Hippocampal formation (tissue), 2 donors: ENCODE measurements at places on chromosomes 7 and 10.

GRCh38 chr10:131211146-131211545 is 100.4 kb downstream of the TCERG1L start:
- DNase-seq: no peak

GRCh38 chr10:23496727-23497126 is 57.9 kb downstream of the OTUD1 start:
- DNase-seq: no peak

- no peak for DNase-seq
Measured at GRCh38 chr10:12164085-12164484, 31.6 kb downstream of the NUDT5 start.

- DNase-seq: no peak
Measured at GRCh38 chr7:78702770-78703169, 750.7 kb downstream of the MAGI2 start.

DNA sequence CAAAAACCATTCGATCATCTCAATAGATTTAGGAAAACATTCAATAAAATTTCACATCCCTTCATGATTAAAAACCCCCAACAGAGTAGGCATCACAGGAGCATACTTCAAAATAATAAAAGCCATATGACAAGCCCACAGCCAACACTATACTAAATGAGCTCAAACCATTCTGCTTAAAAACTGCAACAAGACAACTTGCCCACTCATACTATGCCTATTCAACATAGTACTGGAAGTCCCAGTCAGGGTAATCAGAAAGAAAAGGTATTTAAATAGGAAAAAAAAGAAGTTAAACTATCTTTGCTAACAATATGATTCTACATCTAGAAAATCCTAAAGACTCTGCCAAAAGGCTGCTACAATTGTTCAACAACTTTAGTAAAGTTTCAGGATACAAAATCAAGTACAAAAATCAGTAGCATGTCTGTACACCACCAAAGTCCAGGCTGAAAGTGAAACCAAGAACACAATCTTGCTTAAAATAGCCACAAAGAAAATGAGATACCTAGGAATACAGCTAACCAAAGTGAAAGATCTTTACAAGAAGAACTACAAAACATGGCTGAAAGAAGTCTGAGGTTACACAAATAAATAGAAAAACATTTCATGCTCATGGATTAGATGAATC is 882.6 kb downstream of the GRM8 start:
- no peak for DNase-seq

DNA sequence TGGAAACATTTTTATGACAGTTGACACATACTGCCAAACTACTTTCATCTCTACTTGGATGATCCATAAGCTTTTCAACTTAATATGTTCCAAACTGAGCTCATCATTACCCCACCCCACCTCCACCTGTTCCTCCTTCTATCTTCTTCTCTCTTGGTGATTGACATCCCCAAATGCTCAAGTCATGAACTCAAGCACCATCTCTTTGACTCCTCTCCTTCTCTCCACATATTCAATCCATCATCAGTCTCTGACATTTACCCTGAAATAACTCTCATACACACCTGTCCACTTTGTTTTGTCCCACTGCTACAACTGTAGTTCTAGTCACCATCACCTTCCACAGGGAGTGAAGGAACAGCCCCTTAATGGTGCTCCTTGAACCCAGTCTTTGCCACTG is 43.3 kb downstream of the SGCE start:
- no peak for DNase-seq

DNA sequence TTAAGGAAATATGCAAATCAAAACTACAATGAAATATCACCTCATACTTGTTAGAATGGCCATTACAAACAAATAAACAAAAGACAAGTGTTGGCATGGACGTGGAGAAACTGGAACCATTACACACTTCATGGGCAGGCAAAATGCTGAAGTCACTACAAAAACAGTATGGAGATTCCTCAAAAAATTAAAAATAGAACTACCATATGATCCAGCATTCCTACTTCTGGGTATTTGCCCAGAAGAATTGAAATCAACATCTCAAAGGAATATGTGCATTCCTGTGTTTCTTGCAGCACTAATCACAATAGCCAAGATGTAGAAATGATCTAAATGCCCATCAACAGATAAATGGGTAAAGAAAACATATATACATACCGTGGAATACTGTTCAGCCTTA is 83.6 kb downstream of the NRCAM start:
- DNase-seq: no peak

GRCh38 chr7:84161398-84161797 is 33.2 kb downstream of the SEMA3A start:
- DNase-seq: no peak

DNA sequence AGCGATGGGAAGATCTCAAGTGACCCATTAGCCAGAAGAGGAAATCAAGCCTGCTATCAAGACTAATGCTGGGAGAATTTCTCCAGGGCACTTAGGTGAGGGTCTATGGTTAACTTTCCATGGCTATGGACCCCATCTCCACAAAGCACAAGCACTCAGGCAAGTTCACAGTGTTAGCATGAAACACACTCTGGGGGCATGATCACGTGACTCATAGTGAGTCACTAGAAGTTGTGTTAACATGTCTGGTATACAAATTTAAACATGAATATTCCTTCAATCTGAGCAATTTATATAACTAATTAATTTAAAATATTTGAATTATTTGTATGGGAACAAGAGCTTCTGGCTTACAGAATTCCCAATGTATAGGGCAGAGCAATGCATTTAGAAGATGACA is 131.8 kb downstream of the FAM204A start:
- no peak for DNase-seq

- no peak for DNase-seq
Measured at GRCh38 chr7:24341691-24342413, 57.9 kb downstream of the NPY start.

- no peak for DNase-seq
Measured at GRCh38 chr7:30519122-30519521, 14.5 kb upstream of the GGCT start.

DNA sequence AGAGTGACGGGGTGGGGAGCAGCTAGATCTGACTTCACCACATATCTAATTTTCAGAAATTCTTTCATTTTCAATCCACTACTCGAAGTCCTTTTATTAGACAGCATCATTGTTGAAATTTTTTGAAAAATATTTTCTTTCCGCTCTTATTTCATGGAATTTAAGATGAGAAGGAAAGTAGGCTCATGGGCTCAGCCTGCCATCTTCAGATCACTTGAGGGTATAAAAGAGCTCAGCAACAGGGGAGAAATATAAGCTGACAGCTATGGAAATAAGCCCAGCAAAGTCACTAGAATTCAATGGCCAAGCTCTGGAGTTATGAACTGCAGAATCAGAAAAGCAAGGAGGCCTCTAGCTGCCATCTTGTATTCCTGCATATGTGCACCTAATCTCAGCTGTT is 389.1 kb downstream of the XPNPEP1 start:
- DNase-seq: no peak

GRCh38 chr10:3624367-3624766 is 160.6 kb downstream of the KLF6 start:
- DNase-seq: no peak

DNA sequence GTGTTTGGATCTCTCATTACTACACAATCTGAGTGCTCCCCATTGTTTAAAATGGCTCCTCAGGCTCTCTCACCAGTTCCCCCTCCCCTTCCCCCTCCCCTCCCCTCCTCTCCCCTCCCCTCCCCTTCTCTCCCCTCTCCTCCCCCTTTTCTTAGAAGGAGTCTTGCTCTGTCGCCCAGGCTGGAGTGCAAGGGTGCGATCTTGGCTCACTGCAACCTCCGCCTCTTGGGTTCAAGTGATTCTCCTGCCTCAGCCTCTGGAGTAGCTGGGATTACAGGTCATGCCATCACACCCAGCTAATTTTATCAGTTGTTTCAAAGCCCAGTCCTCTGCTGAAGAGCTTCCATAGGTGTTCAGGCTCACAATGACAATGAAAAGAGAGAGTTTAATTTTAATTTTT is 3.6 kb upstream of the CCAR1 start:
- no peak for DNase-seq

GRCh38 chr10:116768786-116769185 is 26.4 kb upstream of the HSPA12A start:
- DNase-seq: no peak

DNA sequence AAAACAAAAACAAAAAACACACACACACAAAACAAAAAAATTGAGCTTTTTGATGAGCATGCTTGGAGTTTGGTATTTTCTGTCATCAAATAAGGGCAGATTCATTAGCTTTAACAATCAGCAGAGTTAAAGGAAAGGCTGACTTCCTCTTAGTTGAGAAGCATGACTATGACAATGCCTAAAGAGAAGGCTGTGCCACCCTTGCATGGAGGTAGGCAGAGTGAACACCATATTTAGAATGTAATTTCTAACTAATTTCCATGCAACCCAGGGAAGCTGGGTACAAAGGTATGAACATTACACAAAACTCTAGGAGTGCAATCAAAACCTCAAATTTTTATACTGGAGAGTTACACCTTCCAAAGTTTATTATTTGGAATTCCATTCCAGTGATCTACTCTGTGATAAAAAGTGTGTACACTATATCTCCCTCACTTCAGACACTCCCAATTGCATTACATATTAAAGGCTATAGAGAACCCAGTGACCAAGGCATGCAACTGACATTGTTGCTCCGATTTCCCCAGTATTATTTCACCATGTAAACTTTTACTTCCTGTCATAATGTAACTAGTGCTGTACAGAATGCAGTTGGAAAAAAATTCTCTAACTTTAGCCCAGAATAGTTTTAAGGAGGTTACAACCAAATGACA is 9.4 kb upstream of the CYCS start:
- DNase-seq: no peak

- no peak for DNase-seq
Measured at GRCh38 chr10:60446070-60446833, 56.6 kb upstream of the ANK3 start.

- no peak for DNase-seq
Measured at GRCh38 chr7:130384371-130384801, 4.1 kb downstream of the CPA1 start.

GRCh38 chr10:119090026-119090795 is 9.6 kb upstream of the EIF3A start:
- no peak for DNase-seq

DNA sequence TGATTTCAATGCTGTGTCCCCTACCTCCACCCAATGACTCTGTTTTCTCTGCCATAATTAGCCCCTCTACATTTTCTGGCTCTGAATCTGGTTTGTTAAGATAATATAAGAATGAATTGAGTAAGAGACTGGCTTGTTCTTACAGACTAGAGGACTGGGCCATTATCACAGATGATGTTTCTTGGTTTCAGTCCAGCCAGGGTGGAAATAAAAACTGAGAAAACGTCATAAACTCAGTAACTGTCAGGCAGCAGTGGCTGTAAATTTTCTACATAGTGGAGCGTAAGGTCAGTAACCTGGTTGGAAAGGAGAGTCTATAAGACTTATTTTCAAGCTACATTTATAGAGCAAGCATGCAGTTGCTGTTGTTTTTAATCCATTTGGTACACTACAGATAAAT is 485.4 kb downstream of the HTR7 start:
- DNase-seq: no peak

- no peak for DNase-seq
Measured at GRCh38 chr10:13518076-13518692, 10.6 kb downstream of the BEND7 start.

DNA sequence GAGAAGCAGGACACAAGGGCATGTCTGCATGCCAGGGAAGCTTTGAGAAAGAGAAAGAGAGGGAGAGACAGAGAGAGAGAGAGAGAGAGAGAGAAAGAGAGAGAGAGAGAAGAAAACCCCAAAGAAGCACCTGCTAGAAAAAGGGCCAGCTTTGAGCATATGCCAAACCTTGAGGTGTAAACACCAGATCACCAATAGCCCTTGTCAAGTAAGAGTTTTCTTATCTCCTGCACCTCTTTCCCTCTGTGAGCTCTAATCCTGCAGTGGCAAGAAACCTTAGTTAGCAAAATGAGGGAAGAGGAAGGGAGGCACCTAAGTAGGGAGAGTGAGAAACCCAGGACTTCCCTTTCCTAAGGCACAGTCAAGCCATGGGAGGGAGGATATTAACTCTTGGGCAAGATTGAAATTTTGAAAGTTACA is 11.3 kb upstream of the TRDMT1 start:
- no peak for DNase-seq
